M059J (cell line): ENCODE measurements at places on chromosomes 3 and 15. TPM values are rescaled to one million over a fixed set of nuclear protein-coding genes. Genes with fewer than 3 reads are reported as not detected.

TMEM158 gene
- total RNA-seq = 191 and 272 TPM in 2 replicates

RAMAC gene
- 40.7 and 44.8 TPM in 2 replicates for total RNA-seq

HCLS1 gene
- total RNA-seq = 0.81 TPM in 1 of 2 replicates, not detected in the other

PRR23E gene
- total RNA-seq = not detected in 2 replicates

GOLGA8Q gene
- not detected in 2 replicates for total RNA-seq

C3orf22 gene
- not detected in 2 replicates for total RNA-seq

- DNase-seq = peak; percentile 88
Measured at GRCh38 chr3:14425581-14426304, 23.3 kb downstream of the SLC6A6 start.

DNA sequence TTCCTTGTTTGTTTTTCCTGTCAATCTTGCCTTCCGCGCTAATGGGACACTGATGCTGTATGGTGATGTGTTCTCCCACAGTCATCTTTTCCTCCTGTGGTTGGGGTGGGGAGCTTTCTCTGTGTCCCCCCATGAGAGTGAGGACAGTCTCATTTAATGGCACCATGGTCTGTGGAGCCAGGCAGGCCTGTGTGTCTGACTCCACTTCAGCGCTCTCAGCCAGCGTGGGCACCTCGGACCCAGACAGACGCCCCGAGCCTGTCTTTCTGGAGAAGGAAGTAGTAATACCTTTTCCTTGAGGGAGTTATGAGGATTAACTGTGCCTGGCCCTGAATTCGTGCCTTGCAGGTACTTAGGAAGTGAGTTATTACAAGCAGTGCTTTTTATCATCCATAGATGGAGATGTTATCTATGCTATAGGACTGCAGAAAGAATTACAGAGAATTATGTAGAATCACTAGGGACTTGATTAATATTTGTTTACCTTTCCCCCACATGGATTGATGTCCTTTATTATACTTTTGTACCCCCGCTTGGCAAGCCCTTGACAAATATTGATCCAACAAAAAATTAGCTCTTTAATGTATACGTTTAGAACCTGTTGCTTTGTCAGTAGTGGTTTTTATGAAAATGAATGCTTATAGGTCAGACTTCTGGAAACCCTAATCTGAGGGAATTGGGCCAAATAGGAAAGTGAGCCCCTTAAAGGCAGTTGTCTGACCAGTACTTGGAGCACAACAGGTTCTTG, 152.4 kb downstream of the PGPEP1L start:
- DNase-seq = no peak

DNA sequence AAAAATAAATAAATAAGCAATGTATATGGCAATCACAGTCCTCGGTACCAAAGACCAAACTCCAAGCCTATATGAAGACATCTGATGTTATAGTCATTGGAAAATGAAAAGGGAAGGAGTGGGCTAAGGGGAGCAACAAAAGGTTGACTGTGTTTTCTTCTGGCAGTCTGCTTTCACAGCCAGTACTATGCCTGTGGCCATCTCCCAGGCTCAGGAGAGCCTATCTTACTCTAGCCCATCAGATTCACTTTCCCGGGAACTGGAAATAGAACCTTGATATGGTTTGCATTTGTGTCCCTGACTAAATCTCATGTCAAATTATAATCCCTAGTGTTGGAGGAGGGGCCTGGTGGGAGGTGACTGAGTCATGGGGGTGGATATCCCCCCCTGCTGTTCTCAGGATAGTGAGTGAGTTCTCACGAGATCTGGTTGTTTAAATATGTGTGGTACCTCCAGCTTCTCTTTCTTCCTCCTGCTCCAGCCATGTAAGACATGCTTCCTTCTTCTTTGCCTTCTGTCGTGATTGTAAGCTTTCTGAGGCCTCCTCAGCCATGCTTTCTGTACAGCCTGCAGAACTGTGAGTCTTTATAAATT, 105.3 kb downstream of the PLCH1 start:
- peak; percentile 22 for DNase-seq

- no peak for DNase-seq
Measured at GRCh38 chr3:8328967-8329366, 172.7 kb upstream of the LMCD1 start.

DNA sequence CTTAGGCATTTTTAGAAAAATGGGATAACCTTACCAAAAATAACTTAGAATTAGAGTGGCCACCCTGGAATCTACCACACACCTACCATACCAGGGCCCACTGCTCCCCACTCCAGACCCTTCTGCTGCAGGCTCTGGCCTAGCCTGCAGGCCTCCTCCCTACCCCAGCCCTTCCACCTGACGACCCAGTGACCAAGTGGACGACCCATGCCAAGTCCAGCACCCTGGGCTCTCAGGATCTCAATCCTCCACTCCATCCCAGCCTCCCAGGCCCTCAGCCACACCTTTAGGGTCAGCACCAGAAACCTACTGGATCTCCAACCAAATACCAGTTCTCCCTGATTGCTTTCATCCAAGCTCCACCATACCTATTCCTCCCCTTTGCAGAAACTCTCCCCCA, 145.8 kb downstream of the TPRA1 start:
- no peak for DNase-seq

GRCh38 chr3:143831208-143831607, 17.1 kb downstream of the SLC9A9 start:
- DNase-seq = peak; percentile 37

- DNase-seq = no peak
Measured at GRCh38 chr15:89139613-89140499, 51.6 kb downstream of the ABHD2 start.

- peak; percentile 63 for DNase-seq
Measured at GRCh38 chr15:77457905-77458265, 37.2 kb downstream of the HMG20A start.

- DNase-seq = no peak
Measured at GRCh38 chr3:46070595-46071093, 43.4 kb upstream of the XCR1 start.

DNA sequence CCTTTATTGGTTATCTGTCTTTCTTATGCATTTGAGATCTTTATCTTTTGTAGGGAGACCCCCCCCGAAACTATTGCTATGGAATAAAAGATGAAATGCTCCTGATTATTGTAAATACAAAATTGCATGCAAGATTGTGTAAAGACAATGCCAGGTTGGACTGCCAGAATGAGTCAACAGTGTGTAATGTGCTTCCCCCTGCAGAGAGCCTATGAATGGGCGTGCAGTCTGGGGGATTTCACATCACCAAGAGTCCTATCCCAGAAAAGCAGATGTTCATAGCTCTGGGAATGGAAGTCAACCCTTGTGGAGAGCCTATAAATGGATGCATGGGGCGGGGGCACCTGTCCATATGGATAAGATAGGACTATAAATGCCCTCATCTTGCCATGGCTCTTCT, 584.3 kb downstream of the NSUN3 start:
- DNase-seq = no peak
